Suppressor macrophage treated with lipopolysaccharide for 1 hour (primary cell): ENCODE measurements at places on chromosomes 16 and 17.

DNA sequence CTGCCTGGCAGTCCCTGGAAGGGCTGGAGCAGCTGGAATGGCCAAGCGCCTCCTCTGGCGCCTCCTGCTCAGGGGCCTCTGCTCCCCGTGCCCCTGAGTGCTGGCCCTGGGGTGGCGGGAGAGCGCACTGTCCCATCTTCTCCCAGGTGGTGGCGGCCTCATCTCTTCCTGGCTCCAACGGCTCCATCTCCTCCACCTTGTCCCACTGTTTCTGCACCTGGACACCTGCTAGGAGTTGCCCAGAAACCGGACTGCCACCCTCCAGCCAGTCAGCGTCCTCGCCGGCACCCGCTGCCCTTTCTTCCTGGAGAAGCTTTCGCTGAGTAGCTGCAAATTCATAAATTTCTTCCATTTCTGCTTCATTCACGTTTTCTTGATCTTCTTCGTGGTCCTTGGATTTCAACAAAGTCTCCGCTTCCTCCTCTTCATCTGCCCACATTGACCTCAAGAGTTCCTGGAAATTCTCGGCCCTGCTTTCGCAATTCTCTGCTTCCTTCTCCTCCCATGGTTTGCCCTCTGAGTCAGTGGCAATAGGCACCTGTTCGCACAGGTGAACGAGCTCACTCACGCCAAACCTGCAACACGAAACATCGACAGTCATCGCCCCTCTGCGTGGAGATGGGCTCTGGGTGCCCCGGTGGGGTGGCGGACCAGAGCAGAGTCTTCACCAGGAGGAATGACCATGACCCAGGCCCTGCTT is 13.7 kb upstream of the NLRC3 start:
- DNase-seq = peak; percentile 82

DNA sequence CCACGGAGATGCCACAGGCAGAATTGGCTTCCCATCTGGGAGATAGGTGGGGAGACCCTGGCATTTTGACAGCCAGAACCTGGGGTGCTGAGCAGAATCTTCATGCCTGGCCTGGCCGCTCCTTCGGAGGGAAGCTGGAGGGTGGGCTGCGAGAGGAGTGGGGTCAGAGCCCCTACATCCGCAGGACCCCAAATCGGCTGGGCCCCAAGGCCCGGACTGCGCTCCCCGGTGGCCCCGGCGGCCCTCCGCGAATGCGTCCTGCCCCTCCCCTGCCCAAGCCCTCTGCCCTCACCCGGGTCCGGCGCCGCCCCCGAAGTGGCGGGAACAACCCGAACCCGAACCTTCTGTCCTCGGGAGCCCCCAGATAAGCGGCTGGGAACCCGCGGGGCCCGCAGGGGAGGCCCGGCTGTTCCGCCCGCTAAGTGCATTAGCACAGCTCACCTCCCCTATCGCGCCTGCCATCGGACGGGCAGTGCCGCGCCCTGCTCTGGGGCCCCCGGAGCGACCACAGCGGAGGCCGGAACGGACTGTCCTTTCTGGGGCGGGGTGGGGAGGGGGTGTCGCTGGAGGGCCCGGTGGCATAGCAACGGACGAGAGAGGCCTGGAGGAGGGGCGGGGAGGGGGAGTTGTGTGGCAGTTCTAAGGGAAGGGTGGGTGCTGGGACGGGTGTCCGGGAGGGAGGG is 850 bp upstream of the PNMT start:
- no peak for DNase-seq

GRCh38 chr16:78987666-78988065 is 612.9 kb downstream of the MAF start:
- peak; percentile 61 for DNase-seq

GRCh38 chr17:56699186-56699894 is 105.8 kb downstream of the NOG start:
- DNase-seq = no peak

DNA sequence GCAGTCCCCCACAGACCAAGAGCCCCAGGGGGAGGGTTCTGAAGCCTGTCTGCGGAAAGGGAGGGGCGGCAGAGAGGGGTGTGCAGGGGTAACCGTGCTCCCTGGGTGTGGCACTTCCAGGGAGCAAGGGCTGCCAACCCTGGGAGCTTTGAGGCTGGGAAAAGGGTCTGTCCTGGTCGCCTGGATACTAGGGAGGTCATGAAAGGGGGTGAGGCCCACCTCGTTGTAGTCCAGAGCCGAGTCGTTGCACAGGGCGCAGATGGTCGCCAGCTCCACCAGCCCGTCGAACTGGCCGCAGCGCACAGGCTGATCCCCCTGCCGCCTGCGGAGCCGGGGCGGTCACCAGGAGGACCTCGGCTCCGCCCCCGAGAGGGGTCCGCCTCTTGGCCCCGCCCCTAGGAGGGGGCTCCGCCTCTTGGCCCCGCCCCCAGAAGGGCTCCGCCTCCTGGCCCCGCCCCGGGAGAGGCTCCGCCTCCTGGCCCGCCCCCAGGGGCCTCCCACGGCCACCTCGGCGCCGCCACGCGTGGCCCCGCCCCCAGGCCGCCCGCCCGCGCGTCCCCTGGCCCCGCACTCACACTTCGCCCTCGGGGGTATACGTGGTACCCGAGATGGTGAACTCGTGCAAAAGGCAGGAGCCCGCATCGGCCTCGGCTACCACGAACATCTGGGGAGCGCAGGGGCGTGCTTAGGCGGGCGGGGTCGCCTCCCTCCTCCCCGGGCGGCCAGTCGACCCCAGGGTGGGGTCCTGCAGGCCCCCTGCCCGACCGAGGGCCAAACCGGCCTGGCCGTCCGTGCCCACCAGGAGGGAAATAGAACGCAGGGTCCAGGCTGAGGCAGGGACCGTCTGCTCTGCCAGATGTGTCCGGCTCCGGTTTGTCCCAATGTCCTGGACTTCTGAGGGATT is 19.5 kb downstream of the ATP2A3 start:
- DNase-seq = peak; percentile 27

DNA sequence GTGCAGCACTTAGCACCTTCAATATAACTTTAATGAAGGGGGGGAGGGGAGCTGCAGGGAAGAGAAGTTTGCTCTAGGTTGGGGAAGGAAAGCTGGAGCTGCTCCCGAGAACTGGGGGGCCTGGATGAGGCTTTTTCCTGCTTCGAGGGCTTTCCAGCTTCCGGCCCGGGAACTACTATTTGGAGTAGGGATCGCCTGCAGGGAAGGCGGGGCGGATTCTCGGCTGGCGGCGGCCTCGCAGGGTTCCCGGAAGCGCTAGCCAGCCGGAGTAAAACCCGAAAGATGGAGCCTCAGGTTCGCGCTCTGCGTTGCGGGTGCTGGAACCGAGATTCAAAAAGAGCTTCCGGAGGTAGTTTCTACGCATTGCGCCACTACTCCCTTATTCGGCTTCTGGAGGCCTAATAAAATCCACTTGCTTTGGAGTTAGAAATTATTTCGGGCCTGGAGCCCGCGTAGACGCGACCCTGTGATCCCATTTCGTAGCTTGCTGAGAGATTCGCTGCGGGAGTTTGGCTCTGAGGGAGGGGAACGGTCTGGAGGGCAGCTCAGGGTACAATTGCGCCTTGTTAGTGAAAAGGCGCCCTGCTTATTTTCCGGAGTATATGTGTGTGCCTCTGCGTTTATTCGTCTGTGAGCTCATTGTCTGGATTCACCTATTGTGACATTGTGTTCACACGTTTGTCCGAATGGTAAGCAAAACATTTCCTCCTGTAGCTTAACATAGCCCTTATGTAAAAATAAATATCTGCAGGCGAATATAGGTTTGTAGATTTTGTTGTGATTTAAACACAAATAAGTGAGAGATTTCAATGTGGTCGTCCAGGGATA is 652 bp downstream of the PRAC2 start:
- no peak for DNase-seq

GRCh38 chr17:45319239-45319703 is 2.5 kb upstream of the MAP3K14 start:
- no peak for DNase-seq

DNA sequence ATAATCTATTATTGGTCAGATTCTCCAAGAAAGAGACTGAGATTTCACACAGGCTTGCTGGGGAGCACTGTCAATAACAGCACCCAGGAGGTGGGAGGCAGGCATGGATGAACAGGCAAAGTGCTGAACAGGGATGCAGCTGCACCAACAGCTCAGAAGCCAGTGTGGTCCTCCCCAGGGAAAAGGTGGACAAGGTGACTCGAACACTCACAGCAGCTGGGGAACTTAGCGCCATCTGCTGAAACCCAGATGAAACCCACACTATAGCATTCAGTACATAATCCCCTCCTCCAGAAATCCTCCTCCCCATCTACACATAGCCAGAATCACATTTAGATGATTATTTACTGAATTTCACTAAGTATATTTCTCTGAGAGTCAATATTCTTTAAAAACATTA is 255.2 kb upstream of the WSB1 start:
- DNase-seq = no peak

DNA sequence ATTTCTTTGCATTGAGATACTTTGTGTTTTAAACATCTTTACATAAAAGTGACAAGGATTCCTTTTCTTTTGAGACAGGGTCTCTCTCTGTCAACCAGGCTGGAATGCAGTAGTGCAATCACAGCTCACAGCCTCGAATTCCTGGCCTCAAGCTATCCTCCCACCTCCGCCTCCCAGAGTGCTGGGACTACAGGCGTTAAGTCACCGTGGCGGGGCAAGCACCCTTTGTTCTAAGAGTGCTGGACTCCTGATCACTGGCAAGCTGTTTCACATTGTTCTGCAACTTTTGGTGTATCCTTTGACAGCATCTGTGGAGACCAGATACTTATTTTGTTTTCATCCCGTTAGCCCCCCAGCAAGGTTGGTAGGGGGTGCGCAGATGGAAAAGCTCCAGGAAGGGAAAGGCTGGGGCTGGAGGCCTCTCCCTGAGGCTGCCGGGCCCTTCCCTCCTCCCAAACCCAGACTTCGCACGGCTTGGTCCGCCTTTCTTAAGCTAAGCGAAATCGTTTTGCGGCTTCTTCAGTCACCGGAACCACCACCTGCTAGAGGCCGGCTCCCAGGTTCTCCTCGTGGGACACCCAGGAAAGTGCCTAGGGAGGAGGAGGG is 1.1 kb downstream of the ST6GALNAC2 start:
- DNase-seq = no peak

GRCh38 chr17:82865274-82865673 is 25.5 kb upstream of the ZNF750 start:
- no peak for DNase-seq

DNA sequence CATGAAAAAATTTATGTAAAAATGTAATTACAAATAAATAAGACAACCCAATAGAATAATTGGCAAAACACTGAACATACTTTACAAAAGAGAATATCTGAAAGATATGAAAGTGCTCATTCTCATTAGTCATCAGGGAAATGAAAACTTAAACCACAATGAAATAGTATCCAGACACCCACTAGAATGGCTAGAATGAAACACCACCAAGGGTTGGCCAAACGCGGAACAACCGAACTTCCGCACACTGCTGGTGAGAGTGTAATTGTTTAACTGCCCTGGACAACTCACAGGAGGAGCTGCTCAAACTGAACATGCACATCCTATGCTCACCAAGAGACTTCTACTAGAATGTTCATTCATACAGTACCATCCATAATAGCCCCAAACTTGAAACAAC is 5.8 kb upstream of the ZDHHC7 start:
- peak; percentile 87 for DNase-seq

- no peak for DNase-seq
Observed at GRCh38 chr16:50835358-50836060, 93.6 kb downstream of the CYLD start.

DNA sequence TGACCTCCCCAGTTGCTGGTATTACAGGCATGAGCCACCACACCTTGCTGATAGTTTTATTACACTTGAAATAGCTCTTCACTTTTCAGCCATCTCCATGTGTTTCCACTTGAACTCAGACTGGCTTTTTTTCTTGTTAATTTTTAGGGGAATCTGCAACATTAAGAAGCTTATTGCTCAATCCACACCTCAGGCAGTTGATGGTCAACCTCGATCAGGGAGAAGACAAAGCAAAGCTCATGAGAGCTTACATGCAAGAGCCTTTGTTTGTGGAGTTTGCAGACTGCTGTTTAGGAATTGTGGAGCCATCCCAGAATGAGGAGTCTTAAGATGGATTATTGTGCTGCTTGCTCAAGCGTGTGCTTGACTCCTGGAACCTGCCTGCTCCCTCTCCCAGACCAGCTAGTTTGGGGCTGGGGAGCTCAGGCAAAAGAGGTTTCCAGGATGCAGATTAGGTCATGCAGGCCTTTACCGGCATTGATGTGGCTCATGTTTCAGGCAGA is 8.6 kb downstream of the ZNHIT3 start:
- no peak for DNase-seq

- DNase-seq = no peak
Observed at GRCh38 chr17:62693616-62694409, 66.3 kb downstream of the MRC2 start.
